Glomerular endothelial cell (primary cell): ENCODE measurements at places on chromosomes 2 and 18. TPM values are rescaled to one million over a fixed set of nuclear protein-coding genes. Genes with fewer than 3 reads are reported as not detected.

GRCh38 chr2:1864981-1865421 lies 120.7 kb upstream of the PXDN start:
- DNase-seq: no peak

DNA sequence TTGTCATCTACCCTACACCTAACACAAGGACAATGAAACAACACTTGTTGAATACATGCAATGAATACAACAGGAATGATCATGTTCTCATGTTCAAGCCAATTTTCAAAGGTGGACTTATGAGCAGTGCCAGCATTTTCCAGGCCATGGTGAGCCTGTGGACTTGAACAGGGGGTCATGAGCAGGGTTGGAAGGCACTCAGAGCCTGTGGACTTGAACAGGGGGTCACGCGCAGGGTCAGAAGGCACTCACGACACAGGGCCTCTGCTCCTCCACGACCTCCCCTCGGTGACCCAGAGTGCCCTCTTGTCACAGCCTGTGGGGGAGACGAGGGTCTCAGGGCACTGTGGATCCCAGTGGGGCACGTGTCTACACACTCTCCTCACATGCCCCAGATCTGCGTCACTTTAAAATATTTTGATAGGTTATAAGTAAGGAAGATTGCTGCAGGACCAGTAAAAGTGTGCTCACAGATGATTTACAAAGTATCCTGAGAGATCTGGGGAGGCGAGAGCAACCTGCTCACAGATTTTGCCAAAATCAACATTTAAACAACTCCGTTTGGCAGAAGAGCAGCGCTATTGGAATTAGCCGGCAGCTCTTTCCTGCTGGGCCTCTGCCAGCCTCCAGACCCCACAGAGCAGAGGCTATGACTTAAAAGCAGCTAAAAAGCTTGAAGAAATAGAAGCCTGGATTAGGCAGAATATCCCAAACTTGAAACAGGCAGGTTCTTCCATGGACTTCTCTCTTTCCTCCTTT lies 121.9 kb downstream of the TMEM18 start:
- DNase-seq: no peak

- DNase-seq: no peak
Measured at GRCh38 chr2:97654309-97654708, 8.4 kb downstream of the COX5B start.

DNA sequence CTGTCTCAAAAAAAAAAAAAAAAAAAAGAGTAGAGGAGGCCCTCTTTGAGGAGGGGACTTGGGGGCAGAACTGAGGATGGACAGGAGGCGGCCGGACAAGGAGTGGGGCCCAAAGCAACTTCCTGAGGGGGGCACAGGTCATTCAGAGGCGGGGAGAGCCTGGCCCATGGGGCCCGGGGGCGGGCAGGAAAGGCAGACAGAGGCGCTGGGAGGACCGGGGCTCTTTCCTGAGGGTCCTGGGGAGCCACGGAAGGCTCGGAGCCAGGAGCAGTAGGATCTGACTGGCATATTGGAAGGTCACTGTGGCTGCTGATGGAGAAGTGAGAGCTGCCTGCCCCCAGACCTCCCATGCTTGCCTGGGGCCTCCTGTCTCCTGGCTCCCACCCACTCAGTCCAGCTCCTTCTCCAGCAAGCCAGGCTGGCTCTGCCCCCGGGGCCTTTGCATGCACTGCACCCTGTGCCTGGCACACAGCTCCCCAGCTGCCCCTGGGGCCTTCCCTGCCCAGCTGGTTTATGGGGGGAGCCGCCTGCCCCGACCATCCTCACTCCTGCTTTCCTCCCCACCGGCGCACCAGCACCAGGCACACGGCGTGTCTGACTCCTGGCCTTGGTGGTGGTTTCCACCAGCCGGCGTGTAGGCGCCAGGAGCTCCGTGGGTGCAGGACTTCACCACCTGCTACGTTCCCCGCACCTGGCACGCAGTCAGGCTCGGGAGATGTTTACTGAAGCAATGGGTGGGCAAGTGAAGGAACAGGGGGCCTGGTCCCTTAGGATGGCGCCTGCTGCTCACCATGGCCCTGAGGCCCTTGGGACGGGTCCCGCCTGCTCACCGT lies 5.6 kb downstream of the ESPNL start:
- no peak for DNase-seq

- no peak for DNase-seq
Measured at GRCh38 chr2:111250448-111251030, 129.8 kb downstream of the BCL2L11 start.

DNA sequence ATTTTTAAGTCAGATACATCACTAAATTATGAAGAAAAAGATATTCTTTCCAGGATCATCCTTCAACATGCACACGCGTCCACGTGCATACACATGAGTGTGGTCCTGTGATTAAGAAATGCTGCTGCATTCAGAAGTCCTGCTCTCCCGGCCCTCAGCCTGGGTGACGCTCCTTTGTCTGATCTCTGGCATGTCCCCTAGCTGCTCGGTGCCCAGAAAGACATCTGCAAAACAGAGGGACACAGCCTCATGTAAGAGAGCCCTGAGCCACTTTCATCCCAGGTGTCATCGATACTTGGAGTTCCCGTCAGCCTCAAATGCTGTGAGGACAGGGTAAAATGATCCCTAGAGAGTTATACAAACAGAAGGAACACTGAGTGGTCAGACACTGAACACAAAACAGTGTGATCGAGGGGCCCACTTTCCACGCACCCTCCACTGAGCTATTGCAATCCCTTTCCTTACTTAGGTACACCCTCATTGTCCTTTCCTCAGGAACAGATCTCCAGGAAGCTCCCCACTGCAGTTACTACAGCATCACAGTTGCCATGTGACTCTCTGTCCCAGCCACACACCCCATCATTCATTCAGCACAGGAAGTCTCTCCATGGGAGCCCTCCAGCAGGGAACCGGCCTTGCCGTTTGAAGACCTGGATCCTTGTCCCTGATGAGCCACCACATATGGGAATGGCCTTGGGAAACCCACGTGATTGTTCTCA lies 32.1 kb downstream of the CRACDL start:
- no peak for DNase-seq

DNA sequence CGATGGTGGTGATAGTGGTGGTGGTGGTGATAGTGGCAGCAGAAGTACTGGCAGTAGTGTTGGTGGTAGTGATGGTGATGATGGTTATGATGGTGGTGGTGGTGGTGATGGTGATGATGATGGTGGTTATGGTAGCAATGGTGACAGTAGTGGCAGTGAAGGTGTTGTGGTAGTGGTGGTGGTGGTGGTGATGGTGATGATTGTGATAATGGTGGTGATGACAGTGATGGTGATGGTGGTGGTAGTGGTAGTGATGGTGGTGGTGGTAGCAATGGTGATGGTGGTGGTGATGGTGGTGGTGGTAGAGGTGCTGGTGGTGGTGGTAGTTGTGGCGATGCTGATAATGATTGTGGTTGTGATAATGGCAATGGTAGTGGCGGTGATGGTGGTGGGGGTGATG lies 126.5 kb downstream of the AFF3 start:
- no peak for DNase-seq

GRCh38 chr2:100213595-100213994 lies 71.2 kb upstream of the AFF3 start:
- DNase-seq: no peak

- DNase-seq: no peak
Measured at GRCh38 chr2:224360801-224361251, 41.1 kb downstream of the FAM124B start.

The CD28 gene
- total RNA-seq: 0.05 and 0.12 TPM in 2 replicates

The UGT1A5 gene
- total RNA-seq: not detected in 2 replicates

The CHPF gene
- total RNA-seq: 37.0 and 53.7 TPM in 2 replicates

The GCG gene
- not detected in 2 replicates for total RNA-seq

The OSBPL6 gene
- total RNA-seq: 0.53 and 1.7 TPM in 2 replicates
